ENCODE measurements at places on chromosomes 7 and 10.
A peak's percentile ranks its signal among the peaks of the same experiment; 100 is the strongest.

- DNase-seq: no peak
Observed at GRCh38 chr7:22997871-22998518, 15.9 kb downstream of the HYCC1 start.

DNA sequence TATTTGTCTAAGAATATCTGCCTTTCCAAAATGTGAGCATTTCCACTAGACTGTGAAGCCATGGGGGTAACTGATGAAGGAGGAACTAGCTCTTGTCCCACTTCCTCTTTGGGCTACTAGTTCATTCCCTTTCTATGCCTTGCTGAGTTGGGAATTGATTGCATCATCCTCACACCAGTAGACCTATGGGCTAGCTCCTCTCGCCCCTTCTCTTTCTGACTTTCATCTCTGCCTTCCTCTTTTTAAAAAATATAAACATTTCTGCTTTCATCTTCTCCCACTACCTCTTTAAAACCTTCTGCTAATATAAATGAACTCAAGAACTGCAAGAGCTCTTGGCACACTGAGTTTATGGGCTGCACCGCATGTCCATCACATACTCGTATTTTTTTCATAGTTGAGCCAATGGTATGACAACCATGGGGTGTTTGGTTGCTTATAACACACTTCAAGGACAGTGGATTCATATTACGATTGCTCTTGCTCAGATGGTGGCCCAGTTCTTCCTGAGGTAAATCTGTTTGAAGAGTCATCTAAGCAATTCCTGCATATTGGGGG lies 182.0 kb downstream of the REEP3 start:
- DNase-seq: no peak

DNA sequence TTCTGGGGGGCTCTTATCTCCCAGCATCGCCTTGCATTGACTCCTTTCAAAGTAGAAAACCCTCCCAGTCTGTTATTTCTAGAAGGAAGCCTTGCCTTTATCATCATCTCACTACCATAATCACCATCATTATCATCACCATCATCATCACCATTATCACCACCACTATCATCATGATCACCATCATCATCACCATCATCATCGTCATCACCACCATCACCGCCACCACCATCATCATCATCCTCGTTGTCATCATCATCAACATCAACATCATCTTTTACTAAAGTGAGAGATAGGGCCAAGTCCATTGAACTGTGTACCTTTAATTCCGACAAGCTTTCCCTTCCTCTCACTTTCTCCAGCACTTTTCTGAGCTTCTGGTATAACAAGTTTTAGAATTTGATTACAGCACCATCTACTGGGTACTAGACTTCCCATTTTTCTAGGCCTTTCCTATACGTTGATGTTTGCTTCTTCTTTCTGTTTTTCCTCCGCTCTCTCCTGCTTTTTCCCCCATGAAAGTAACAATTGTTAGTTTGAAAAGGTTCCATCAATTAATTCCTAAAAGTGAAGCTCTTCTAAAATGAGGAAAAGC lies 226.4 kb downstream of the BUB3 start:
- no peak for DNase-seq

DNA sequence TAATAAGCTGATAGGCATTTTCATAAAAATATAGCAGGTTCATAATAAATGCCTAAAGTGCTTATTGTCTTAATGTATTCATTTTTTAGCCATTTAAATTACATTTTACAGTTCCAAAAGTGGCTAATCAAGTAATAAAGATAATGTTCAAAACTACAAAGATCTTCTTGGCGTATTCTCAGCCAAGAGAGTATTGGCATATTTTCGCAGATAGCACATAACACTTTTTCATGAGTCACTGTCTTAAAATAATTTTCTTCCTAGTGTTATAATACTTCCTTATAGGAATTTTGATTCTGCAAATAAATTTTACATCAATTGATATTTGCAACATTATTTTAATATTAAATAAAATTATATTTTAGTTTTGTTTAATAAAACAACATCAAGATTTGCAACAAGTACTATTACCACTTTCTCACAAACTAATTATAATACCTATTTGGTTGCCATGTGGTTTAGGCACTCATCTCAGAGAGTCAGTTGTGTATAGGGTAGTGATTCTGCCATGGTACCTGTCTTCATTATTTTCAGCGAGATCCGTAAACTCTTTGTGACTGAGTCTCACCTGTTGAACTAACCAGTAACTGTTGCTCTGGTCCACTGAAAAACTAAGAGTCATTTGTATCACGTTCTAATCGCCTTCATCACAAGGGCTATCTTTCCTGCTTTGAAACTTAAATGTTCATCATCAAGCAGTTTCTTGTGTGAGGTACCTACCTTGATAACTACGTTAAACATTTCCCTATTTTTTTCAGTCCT lies 152.5 kb upstream of the AKR1E2 start:
- no peak for DNase-seq

- no peak for DNase-seq
Observed at GRCh38 chr10:125641398-125641797, 41.6 kb downstream of the TEX36 start.

DNA sequence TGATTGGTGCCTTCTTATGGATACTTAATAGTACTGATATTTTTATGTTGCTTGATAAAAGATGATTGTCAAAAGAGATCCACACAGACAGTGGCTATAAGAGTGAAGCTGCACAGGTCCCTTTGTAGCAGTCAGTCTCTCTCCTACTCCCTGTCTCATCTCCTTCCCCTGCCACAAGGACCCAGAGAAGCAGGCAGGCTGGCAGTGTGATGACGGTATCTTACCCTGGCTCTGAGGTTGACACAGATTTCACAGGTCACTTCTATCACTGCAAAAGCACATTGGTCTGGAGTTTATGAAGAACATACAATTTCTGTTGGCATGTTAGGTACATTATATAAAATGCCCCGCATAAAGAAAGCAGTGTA lies 64.4 kb upstream of the AHR start:
- DNase-seq: peak; percentile 65

DNA sequence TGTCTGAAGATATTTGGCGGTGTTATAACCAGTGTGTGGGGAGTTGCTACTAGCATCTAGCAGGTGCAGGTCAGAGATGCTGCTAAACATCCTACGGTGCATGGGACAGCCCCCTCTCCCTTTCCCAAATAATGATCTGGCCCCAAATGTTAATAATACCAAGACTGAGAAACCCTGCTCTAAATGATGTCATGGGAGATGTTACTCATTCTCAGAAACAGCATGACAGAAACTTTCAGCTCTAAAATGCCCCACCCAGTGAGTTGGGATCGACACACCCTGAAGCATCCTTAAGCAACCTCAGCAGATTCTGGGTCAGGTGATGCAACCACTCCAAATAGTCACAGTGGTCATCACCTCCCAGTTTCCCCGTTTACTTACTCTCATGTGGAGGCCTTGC lies 108.8 kb upstream of the MPP7 start:
- no peak for DNase-seq

GRCh38 chr7:158228131-158228530 lies 359.5 kb downstream of the PTPRN2 start:
- DNase-seq: no peak

DNA sequence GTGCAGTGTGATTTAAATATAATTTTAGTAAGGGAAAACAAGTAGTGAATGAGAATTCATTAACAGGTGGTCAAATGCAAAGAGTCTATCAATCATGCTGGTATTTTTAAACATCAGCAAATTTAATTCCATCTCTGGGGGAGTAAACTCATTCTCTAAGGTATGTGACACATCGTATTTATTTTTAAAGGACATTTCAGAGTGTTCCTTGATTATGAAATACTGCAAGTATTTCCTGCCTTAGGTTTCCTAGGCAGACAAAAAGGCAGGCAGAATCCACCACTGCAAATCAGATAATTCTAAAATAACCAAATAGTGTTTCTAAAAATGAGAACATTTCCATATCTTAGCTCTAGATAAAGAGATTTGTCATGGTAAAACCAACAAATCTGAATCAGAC lies 193.8 kb downstream of the LRRTM3 start:
- no peak for DNase-seq
